Common myeloid progenitor, CD34-positive (primary cell): ENCODE measurements at places on chromosomes 3 and 15.

DNA sequence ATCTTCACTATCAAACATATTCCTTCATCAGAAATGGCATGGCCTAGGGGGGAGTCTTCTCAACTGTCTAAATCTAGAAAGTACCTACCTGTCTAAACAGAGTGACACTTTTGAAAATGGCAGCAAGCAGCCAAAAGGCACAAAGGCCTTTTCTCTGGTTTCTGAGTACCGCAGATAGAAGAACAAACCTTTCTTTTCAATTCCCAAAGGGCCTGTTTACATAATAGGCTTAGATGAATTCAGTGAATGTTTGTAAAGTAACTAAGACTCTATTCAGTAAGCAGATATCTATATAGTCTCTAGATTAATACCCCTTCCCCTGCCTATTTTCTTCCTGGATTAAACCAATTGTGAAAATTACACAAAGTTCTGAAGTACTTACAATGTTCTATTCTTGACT is 7.1 kb downstream of the MYEF2 start:
- no peak for DNase-seq

DNA sequence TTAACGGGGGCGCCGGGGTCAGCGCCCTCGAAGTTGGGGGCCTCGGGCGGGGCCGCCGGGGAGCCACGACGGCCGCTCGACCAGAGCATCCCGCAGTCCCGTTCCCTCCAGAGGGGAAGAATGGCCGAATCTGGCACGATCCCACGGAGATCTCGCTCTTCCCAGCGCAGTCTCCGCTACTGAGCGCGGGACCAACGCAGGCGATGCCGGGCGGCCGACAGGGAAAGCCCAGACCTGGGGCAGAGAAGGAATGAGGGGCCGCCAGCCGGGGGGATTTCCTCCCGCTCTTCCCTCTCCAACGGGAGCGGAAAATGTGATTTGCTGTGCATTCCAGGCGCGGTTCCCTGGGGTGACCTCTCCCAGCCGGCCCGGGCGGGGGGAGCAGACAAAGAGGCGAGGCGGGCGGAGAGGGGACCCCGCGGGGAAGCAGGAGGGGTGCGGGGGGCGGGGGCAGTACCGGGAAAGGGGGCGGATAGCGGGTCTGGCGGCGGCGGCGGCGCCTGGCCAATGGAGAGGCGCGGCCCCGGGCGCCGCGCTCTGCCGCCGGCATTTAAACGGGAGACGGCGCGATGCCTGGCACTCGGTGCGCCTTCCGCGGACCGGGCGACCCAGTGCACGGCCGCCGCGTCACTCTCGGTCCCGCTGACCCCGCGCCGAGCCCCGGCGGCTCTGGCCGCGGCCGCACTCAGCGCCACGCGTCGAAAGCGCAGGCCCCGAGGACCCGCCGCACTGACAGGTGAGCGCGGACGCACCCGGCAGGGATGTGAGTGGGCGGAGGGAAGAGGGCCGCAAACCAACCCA is at the start of gene GREM1:
TSS of gene GREM1 (plus strand) at position 579 of the 801 bp plus-strand sequence. CDS start 12,687 bp downstream, outside the sequence.
- no peak for DNase-seq

DNA sequence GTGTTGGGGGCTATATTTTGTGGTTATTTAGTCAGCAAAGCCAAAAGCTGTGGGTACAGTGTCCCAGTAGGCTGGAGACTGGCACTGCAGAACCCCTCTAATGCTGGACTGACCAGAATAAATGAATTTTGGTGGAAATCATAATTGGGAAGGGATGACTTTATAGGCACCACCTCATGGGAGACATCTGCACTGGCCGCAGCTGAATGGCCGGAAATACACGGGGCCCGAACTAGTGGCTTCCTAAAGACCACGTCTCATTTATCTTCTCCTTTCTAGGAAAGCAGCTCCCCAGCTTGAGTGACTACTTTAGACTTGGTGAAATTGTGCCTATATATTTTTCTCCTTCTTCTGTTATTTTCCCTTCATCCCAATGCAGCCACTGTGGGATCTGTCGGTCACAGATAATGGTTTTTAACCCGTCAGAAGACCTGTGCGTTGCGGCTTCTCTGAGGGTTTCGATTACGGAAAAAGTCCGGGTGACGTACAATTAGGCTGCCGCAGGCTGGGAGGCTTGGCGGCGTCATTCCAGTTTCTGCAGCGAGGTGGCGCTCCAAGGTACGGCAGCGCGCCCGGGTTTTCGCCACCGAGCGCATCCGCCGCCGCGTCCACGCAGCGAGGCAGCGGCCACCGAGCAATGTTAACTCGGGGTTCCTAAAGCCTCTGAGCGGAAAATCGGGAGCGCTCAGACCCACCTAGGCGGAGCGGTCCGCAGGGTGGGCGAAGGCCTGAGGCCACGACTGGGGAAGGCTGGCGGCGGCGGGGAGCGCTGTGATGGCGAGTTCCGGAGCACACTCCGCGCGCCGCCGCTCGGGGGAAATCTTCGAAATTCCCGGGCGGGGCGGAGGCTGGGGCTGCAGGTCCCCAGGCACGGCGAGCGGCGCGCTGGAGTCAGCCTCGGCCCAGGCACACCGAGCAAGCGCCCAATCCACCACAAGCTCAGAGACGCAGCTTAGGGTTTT is 26.3 kb downstream of the NR2F2 start:
- peak; percentile 76 for DNase-seq

DNA sequence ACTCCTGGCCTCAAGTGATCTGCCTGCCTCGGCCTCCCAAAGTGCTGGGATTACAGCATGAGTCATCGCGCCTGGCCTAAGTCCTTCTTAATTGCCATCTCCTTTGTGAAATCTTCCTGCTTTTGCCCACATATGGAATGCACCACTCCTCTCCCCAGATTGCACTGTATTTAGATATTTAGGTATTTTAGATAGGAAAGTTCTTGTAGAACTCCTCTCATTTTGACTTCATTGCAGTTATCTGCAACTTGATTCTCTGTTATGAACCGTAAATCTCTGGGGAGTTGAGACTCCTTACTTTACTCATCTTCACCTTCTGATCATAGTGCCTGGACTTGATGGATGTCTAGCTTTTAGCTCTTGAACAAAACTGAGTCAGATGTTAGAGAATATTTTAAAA is 150.7 kb downstream of the AKAP13 start:
- DNase-seq, result no peak

DNA sequence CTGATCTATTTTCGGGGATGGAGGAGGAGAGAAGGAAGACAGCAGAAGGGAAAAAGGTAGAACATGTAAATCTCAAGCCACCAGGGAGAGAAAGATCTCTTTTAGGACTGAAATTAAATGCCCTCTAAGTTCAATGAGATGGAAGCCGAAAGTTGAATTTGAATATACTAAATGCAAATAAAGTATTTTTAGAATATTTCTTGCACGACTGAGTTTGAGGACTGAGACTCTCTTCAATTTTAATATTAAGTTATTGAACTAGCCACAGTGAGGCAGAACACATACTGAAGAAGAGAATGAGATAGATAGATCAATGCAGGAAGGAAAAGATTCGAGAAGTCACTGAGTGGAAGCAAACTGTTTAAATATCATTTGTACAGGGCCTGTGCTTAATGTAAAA is 399.9 kb upstream of the CBLB start:
- DNase-seq, result no peak

- no peak for DNase-seq
Observed at GRCh38 chr3:81295906-81296577, 465.4 kb downstream of the GBE1 start.

DNA sequence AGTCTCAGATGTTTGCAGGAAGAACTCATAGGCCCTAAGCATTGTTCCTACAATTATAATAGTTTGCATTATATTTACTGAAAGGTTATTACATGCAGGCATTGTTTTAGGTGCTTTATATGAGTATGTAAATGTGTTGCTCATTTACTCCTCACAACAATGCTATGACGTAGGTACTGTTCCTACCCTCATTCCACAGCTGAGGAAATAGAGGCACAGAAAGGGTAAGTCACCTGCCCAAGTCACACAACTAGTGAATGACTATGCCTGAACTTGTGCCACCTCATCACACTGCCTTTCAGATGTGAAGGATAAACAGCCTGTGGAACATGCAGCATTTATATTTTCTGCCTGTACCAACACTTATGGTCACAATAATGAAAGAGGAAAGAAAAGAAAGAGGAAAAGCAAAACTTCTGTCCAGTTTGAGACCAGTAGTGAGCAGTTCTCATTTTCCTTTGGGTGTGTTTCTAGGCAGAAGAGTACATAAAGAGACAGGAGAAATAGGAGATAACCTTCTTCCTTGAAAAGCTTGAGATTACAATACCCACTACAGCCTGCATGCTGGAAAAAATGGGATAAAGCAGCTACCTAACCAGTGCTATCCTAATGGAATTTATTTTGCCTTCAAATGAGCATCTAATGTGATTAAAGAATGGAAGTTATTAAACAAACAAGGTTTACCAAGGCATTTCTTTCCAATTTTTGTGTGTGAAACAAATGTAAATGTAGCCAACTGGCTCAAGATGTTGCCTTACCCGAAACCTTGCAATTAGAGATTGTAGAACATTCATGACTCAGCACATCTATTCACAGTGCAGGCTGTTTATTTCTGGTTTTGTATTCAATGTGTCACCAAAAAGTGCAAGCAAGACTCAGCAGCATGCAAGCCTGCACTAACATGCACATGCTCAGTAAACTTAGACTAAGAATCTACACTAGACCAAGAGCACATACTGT is 20.5 kb upstream of the ENTPD3 start:
- peak; percentile 71 for DNase-seq
